ENCODE measurements at places on chromosomes 16 and 17. TPM values are rescaled to one million over a fixed set of nuclear protein-coding genes. Genes with fewer than 3 reads are reported as not detected.

The KLHL10 gene
- 0.26 TPM for total RNA-seq

The KRT32 gene
- total RNA-seq = not detected

The KRTAP1-1 gene
- total RNA-seq = not detected

The HES7 gene
- total RNA-seq = 0.62 TPM

The MARVELD3 gene
- total RNA-seq = not detected

The WDR90 gene
- total RNA-seq = 12.1 TPM

The EMC8 gene
- total RNA-seq = 18.5 TPM

The PHB1 gene
- 239 TPM for total RNA-seq

The CHD9NB gene
- total RNA-seq = 0.50 TPM

The ATP2A1 gene
- 0.68 TPM for total RNA-seq

The HOXB13 gene
- total RNA-seq = not detected

DNA sequence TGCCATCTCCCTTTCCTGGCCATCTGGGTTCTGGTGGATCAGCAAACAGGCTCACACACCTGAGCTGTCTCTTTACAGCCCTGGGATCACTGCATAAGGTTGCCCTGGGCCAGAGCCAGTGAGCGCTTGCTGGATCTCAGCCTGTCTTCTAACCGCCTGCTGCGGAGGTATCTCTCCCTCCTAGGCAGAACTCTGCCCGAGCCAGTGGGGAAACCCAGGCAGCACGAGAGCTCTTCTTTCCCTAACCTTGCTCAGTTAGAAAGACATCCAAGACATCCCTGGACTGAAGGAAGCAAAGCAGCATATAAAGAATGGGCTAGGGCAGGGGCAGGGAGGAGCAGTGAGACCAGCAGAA is 6.4 kb downstream of the HAS3 start:
- no peak for DNase-seq

- DNase-seq = peak; percentile 92
Measured at GRCh38 chr17:27494192-27495091, 38.2 kb downstream of the KSR1 start.

- no peak for DNase-seq
Measured at GRCh38 chr17:30219833-30220232, 15.7 kb downstream of the SLC6A4 start.

GRCh38 chr17:6139447-6139832 is 69.3 kb downstream of the WSCD1 start:
- DNase-seq = no peak

DNA sequence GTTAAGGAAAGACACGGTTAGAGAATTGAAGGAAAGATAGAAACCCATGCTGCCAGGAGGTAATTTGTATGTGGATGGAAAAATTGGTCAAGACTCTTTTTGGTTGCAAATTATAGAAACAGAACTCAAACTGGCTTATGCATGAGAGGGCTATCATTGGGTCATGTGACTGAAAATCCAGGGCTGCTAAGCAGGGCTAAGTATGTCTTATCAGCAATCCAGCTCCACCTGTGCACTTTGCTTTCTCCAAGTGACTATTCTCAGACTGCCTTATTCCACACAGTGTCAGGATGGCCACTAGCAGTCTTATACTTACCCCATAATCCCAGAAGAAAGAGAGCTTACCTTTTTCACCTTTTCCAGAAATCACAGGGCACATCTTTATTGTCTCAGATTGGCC is 113.5 kb downstream of the CBLN1 start:
- DNase-seq = no peak

DNA sequence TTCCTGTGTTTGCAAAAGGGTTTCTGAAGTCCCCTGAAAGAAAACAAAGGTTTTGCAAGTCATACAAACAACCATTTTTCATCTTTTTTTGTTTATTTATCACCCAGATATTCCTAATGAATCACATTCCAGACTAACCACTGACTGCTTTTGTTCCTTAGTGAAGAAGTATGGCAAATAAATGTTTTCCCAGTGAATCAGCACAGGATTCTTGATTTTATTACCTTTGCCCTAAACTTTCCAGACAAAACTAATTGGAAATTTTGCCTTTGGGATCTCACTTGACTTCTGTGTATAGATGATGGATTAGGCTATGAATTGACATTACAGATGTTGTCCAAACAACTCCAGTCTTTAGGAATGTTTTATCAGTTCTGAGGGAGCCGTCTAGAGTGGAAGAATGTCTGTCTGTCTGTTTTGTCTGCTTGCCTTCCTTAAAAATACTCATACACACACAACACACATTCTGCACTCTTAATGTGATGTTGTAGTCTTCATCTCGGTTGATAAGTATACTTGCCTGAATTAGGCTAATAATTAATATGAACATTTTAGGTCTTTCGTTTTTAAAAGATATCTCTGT is 48.9 kb downstream of the VMP1 start:
- DNase-seq = no peak

DNA sequence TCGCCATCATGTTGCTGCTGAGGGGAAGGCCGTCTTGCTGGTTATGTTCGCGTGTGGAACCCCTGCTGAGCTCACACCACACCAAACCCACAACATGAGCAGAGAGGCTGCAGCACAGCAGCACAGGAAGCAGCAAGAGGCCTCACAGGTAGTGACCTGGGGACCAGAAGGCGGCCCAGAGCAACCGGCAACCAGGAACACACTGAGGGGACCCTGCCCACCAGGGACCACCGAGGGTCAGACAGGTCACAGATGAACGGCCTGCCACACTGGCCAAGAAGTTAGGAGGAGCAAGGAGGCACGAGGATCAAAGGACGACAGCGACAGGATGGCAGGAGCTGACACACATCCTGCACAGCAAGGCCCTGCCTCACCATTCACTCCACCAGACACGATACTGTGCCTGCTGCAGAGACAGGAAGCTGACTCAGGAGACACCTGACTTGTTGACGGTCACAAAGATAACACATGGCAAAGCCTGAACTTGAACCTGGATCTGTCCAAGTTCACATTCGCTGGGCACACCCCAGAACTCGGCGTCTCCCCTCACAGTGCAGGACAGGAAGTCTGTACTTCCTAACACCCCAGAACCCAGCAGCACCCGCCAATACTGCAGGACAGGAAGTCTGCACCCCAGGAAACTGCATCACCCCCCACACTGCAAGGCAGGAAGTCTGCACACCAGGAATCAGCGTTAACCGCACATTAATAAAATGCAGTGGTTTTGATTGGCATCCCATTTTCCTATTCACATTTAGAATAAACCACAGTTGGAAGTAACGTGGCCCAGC is 98.5 kb downstream of the ZNF778 start:
- peak; percentile 66 for DNase-seq

DNA sequence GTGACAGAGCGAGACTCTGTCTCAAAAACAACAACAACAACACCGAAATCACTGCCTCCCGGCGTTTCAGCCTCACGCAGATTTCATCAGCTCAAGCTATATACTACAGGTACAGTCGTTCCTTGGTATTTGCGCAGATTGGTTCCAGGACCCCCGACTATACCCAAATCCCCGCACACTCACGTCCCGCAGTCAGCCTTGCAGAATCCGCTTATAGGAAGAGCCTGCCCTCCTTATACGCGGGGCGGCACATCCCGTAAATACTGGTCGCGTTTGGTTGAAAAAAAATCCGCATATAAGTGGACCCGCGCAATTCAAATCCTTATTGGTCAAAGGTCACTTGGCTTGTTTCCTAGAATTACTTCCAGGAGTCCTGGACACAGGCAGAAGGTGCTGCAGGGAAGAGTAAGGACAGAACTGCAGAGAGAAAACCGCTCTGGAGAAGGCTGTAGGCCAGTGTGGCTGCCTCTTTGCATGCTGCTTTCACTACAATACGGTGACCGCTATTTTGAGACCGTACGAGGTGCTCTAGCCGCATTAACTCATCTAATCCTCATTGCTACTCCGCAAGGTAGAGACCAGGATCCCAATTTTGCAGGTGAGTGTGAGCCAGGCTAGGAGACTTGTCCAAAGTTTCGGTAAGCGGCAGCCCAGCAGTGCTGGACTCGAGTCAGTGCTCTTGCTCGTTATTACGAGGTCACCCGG is 718 bp downstream of the NDUFAB1 start:
- no peak for DNase-seq

DNA sequence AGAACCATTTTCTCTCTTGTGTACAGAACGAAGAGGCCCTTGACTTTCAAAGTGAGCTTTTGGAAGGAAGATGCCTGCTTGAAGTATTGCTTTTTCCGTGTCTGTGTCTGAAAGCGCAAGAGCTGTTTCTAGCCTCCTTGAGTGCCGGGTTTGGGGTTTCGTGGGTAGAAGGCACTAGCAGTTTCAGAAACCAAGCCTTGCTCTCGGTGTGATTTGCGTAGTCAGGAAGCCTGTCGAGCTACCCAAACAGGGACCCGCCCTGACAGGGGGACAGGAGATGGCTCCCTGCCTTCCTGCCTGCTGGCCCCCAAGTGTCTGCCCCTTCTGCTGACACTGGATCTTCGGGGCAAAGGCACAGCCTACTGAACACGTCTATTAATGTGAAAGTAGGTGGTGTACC is 322.0 kb downstream of the MAF start:
- DNase-seq = no peak

GRCh38 chr17:14407541-14407940 is 106.7 kb downstream of the HS3ST3B1 start:
- no peak for DNase-seq

GRCh38 chr17:35768797-35769196 is 8.1 kb downstream of the C17orf50 start:
- DNase-seq = no peak

- DNase-seq = no peak
Measured at GRCh38 chr17:43966276-43966675, 12.5 kb upstream of the PYY start.

GRCh38 chr17:58121925-58122324 is 26.3 kb upstream of the OR4D1 start:
- DNase-seq = no peak

DNA sequence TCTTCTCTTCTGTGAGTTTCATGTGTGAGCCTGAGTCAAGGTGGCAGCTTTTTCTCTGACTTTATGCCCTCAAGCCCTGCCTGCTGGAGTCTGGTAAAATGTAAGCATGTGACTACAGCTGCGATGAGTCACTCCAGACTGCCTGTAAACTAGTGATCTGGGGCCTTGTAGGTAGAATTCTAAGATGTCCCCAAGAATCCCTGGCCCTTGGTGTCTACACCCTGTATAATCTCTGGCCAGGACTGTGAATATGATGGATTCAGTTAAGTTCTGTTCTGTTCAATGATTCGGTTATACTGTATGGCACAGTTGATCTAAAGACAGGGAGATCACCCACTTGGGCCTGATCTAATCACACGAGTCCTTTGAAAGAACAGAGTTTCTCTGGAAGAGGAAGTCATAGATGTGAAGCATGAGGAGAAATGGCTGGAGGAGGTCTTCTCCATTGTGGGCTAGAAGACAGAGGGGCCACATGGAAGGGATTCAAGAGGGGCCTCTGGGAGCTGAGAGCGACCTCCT is 29.8 kb downstream of the PRSS54 start:
- DNase-seq = no peak

DNA sequence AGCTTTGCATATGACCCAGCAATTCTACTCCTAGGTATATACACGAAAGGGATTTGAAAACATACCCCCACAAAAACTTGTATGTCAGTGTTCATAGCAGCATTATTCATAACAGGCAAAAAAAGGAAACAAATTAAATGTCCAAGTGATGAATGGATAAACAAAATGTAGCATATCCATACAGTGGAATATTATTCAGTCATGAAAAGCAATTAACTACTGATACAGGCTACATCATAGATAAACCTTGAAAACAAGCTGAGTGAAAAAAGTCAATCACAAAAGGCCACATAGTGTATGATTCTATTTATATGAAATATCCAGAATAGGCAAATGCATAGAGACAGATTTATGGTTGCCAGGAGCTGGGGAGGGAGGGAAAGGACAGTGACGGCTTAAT is 676 bp downstream of the EME1 start:
- DNase-seq = no peak

DNA sequence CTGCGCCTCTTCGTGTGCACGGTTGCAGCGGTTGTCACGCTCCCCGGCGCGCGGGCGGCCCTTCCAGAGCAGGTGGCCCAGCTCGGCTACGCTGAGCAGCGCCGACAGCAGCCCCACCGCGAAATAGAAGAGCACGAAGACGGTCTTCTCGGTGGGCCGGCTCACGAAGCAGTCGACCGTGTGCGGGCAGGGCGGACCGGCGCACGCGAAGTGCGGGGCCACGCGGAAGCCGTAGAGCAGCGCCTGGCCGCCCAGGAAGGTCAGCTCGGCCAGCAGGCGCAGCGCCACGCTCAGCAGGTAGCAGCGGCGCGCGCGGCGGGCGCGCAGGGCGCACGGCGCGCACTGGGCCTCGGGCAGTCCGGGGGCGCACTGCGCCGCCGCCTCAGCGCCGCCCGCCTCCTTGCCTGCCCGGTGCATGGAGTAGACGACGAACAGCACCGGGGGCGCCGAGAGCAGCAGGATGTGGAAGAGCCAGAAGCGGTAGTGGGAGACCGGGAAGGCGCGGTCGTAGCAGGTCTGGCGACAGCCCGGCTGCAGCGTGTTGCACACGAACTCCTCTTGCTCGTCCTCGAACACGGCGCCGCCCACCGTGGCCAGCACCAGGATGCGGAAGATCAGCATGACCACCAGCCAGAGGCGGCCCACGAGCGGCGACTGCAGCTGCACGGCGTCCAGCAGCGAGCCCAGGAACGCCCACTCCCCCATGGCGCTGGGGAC is 1.3 kb downstream of the GJD3 start:
- DNase-seq = peak; percentile 77

Data from right cardiac atrium (tissue), 5 donors.